ENCODE measurements at places on chromosomes 2 and 18.
A peak's percentile ranks its signal among the peaks of the same experiment; 100 is the strongest.

DNA sequence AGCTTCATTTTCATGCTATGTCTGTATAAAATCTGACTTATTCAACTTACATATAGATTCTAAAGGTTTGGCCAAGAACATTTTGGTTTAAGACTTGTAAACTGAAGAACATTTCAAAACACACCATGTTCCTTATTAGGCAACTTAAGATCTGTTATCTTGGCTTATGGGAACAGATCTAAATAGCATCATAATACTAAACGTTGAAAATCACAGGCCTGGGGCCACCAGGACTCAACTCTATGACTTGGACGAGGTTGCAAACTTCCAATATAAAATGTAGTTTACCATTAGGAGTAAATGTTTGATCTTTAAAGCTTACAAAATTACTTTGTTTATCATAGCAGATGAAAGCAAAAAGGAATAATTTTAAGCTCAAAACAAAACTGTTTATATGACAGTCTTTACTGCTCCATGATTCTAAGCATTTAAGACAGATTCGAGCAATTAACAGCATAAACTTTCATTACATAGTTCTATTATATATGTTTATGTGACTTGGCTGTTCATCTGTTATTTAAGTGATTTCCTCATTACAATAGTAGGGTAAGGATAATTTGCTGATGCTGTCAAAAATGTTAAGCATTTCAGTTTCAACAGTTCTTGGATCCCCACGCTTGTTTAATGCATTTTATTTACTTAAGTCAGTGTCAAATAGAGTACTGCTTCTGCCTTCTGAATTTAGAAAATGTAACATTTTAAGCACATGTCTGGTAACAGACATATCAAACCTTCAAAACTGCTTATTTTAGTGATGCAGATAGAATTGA is 8.3 kb downstream of the TCF4 start:
- DNase-seq, result no peak

- DNase-seq, result no peak
These were observed 71.3 kb upstream of the TWSG1 start for GRCh38 chr18:9263264-9263663.

GRCh38 chr2:102355526-102356380 is at the start of gene IL18R1:
Gene IL18R1, plus strand, starts transcription at chr2:102355796. Its CDS starts 6,865 bp downstream, at chr2:102362661.
- DNase-seq, result peak; percentile 80

- DNase-seq, result no peak
These were observed 396.5 kb downstream of the CCDC85A start for GRCh38 chr2:56580242-56580641.

DNA sequence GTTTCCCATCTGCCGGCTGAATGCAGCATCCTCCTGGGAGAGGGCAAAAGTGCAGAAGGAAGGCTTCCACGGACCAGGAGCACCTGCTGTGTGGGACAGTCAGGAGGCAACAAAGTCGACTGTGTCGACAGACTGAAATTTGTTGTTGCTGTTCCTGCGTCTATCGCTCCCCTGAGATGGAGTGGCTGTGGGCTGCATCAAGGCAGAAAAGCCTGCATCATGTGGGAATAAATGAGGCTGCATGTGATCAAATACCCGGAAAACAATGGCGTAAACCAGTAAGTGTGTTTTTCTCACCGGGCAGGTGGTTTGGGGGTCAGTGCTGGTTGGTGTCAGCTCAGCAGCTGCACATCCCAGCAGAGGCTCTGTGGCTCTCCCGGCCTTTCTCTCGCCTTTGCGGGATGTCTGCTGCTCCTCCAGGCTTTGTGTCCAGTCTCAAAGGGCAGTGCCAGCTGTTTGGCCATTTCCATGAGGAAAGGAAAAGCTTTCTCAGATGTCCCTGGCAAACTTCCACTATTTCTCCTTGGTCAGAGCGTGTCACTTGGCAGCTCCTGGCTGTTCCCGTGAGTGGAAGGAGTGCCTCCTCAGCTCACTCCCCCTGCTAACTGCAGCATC is 262.4 kb downstream of the NDUFA10 start:
- DNase-seq, result peak; percentile 3

DNA sequence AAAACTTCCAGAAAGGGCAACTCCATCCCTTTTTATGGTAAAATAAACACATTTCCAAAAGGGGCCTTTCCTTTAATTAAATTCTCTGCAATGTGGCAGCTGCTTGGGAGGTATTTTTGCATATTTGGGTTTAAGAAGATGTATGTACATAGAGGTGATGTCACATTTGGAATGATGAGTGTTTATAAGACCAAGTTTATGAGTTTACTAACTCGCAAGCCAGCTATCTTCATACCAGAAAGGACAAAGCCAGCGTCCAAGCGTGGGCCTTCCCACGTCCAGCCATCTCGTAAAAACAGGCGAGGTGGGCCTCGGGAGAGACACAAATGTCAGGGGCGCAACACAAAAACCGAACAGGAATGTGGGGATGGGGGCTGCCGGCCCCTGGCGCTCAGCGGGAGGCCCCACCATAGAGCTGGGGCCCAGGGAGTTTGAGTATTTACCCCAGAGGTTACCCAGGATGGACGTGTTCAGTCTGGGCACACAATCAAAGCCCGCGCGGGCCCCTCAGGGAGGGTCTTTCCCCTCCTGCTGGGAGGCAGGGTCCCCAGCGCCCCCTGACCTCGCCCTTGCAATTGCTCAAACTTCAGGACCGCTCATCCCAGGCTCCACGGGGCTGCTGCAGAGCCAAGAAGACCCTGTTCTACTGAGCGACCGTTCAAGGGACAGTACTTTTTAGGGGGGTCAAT is 137.3 kb downstream of the TWIST2 start:
- no peak for DNase-seq

DNA sequence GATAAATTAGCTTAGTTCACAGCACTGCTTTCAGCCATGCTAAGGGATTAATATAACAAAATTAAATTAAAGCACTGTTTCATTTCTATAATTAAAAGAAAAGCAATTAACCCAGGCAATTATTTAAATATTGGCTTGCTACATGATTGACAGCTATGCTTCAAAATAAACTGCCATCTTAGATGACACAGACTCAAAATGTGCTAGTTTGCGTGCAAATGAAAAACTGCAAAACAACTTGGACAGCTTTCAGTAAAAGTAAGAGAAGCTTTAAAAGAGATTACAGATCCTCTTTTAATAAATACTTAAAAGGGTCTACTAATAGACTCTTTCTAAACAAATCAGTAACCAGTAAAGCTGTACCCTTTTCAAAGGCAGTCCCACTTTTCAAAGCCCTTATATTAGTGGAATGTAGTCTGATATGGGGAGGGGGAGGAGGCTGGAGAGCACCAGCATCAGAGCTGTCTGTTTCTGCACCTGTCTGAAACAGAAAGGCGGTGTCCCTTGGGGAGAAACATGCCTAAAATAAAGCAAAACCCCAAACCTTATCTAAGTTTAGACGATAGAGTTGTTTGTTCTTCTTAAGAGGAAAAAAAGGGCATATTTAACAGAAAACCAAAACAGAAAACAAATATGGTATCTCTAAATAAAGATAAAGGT is 20.8 kb downstream of the EIF2AK3 start:
- DNase-seq, result no peak

DNA sequence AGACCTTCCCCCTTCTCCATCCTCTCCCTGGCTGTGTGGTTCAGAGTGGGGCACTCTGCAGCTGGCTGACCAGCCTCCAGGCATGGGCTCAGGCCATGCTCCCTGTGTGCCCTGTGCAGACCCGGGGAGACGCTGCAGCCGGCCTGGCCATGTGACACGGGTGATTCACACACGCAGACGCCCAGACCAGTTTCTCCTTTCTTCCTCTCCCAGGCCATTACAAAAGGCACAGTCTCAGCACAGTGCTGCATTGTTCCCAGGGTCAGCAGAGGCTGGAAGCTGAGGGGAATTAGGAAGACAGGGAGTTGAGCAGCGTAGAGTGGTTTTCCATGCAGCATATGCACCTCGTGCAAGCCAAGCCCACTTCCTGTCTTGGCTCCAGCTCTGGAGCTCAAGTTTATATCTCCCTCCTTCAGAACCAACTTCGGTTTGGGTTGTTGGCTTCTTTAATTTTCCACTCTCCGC is 288.5 kb downstream of the TNS1 start:
- DNase-seq, result no peak

GRCh38 chr18:65464361-65464760 is 286.5 kb upstream of the CDH7 start:
- DNase-seq, result no peak

DNA sequence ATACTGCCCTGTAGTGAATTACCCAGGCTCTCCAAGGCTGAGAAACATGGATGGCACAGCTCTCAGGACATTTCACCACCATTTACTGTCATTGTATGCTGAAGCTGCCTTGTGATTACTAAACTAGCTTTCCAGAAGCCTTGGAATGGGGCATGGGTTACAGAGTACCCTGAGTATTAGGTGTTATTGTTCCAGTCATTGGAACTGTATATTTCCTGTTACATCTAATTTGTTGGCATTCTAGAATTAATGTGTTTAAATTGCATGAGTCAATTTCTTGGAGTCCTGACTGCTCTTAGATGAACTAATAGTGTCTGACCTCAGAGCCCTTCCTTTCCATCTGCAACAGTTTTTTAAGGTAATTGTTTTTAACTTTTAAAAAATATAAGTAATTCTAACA is 9.0 kb downstream of the DGUOK start:
- DNase-seq, result no peak

- DNase-seq, result no peak
These were observed 171.9 kb upstream of the FN1 start for GRCh38 chr2:215607766-215608165.

DNA sequence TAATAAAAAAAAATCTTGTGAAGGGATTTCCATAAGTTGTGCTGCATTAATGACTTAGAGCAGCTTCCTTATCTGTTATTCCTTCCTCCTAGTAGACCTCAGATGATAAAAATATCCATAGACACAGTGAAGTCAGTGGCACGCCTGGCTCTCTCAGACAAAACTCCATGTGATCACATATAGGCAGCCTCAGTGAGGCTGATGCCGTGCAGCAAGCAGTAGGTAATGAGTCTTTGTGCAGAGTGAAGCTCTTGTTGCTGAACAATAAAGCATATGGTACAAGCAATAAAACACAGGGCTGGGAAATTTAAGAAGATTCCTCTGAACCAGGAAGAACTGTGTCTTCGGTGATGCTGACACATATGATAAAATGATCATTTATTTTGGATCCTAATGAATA is 102.7 kb downstream of the CSRNP3 start:
- no peak for DNase-seq

- no peak for DNase-seq
These were observed 41.6 kb downstream of the DHRS9 start for GRCh38 chr2:169110916-169111315.

- no peak for DNase-seq
These were observed 587.3 kb downstream of the ARHGAP15 start for GRCh38 chr2:143716522-143716921.

DNA sequence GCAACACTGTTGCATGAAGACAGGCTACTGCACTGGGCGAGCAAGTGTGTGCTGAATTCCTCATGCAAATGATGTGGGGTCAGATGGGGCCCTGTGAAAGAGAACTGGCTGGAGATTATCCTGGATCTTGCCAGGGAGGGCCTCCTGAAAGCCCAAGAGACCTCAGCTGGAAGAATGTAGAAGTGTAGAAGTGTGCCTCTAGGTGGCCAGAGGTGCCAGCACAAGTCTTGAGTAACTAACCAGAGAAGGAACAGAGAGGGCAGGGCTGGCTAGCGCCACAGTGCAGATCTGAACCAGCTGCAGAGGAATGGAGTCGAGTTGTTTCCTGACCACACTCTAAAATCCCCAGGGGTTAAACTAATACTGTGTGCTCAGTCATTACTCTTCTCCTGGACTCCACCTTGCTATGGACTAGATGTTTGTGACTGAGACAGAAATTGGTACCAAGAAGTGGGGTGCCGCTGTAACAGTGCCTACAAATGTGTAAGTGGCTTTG is 399.3 kb downstream of the LRATD1 start:
- DNase-seq, result no peak

- no peak for DNase-seq
These were observed 9.4 kb downstream of the MAP3K19 start for GRCh38 chr2:135037831-135038230.

GRCh38 chr2:45024600-45025291 is 15.5 kb upstream of the SIX2 start:
- no peak for DNase-seq

DNA sequence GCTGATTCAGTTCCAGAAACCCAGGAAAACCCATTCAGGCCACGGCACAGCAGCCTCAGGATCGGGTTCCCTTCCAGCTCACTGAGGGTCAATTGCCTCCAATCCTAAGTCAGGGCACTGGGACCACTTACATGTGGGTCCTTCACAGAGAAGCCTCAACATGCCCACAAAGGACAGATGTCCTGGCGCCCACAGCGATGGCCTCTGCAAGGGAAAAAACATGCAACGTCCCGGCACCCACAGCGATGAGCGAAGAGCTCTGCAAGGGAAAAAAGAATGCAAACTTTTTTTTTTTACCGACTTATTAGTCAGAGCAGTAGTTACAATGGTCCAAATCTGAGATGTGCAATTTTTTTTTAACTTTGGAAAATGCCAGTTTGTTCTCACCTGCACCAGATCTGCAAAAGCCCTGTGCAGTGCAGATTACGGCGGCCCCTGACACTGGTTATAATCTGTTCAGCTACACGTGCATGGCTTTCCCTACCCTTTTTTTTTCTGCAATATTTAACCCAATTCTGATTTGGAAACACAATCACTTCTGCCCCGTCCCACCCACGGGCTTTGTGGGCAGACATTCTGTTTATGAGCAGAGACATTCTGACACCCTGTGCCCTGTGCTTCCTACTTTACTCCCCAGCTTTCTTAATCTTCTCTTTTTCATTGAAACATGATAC is 159.3 kb upstream of the SALL3 start:
- no peak for DNase-seq

GRCh38 chr2:234500394-234501006 is 3.6 kb upstream of the ARL4C start:
- peak; percentile 86 for DNase-seq

DNA sequence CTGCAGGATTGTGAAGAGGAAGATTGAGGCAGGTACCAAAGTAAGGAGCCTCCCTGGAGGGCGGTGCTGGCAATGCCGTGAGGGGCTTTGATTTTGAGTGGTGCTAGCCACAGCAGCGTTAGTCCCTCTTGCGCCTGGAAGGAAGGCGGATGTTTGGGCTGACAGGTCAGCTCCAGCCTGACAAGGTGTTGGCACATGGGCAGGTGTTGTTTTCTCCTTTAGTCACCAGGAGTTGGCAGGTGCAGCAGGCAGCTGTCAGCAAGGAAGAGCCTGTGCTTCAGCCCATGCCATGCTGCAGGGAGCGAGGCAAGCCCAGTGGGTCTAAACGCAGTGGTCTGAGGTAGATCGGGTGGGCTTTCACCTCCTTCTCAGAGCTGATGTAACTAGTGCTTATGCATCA is 8.5 kb downstream of the SEC11C start:
- DNase-seq, result no peak

GRCh38 chr2:112728378-112729175 is 7.8 kb downstream of the NT5DC4 start:
- DNase-seq, result no peak

DNA sequence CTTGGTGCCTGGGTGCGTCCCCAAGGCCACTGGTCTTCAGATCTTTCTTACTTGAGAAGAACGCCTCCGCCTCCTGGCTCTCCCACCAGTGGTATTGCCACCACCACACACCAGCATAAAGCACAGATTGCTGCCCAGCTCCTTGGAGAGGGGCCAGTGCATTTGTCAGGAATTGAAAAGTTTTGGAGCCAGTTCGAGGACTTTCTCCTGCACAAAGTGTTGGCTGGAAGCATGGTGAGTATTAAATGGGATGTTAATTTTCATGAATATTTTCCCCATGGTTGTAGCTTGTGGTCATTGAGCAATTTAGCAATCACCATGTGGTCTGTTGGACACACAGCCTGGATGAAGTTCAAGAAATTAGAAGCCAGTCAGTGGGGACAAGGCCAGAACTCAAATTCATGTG is 684.6 kb upstream of the FANCL start:
- DNase-seq, result no peak

GRCh38 chr2:178422097-178422496 is 28.9 kb downstream of the PRKRA start:
- DNase-seq, result no peak

- DNase-seq, result no peak
These were observed 38.6 kb downstream of the SLC25A12 start for GRCh38 chr2:171855401-171855800.
